ENCODE measurements at places on chromosomes 13 and 19.

GRCh38 chr19:6772866-6773322, 386 bp downstream of the VAV1 start:
- no peak for DNase-seq

DNA sequence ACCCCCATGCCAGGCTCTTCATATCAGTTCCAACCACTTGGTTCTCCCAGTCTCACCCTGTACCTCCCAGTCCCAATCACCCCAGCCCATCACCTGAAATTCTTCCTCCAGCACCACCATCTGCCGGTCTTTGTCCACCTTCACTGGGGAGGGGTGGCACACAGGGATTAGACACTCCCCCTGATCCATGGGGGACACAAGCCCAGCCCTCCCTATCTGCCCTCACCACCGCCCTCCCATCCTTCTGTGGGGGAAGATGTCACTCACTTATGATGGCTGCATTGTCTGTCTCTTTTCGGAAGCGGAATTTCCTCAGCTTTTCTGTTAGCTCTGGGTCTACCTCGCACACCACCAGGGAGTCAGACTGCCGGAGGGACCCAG, 685 bp downstream of the GMFG start:
- peak; percentile 14 for DNase-seq

- DNase-seq, result peak; percentile 90
These were observed 16.4 kb upstream of the CYP2B6 start for GRCh38 chr19:40974633-40975037.

DNA sequence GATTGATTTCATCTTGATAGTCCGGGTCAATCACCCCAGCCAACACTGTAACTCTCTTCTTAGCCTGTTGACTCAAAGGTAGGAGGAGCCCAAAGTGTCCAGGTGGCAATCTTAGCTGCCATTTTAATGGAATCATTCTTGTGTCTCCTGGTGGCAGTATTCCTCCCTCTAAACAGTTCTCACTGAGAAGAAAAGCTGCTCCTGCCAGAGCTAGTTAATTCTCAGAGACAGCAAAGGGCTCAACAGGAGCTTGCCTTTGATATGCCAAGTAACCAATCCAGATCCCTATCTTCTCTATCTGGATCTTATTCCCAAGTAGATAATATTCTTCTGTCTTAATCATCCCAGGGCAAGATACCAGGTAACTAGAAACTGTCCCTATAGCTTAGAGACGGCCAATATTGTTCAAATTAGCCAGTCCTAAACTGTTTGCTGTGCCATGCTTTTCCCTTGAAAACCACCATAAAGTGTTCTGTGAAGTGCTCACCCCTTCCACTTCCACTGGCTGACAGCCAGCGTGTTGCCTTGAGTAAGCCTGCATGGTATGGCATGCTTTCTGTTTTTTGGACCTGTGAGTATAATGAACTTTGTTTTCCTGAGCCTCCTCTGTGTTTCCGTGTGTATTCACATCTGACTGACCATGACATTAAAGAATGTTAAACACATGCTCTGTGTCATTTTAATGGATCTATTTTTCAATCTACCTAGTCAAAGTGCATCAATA, 463.7 kb upstream of the SLITRK5 start:
- no peak for DNase-seq

GRCh38 chr19:42420055-42420544, 7.1 kb downstream of the LIPE start:
- peak; percentile 77 for DNase-seq

- no peak for DNase-seq
These were observed 214.4 kb upstream of the ZNF507 start for GRCh38 chr19:32131005-32131404.

GRCh38 chr13:34435338-34435737, 506.7 kb upstream of the NBEA start:
- no peak for DNase-seq

DNA sequence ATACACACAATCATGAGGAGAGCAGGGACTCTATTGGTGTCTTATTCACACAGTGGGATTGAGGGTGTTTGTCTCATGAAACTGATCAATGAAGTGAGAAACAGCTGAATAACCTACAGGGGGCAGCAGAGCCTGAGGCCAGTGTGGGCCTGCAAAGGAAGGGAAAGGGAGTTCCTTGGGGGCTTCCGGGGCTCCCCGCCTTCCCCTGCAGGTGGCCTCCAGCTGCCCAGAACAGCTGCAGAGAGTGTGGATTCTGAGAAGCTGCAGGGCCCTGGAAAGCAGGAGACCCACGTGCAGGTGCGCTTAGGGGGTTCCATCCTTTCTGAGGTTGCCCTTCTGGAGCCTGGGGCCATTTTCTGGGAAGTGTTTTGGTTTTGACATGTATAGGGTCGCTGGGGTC, 20.1 kb downstream of the ZNF763 start:
- DNase-seq, result no peak

DNA sequence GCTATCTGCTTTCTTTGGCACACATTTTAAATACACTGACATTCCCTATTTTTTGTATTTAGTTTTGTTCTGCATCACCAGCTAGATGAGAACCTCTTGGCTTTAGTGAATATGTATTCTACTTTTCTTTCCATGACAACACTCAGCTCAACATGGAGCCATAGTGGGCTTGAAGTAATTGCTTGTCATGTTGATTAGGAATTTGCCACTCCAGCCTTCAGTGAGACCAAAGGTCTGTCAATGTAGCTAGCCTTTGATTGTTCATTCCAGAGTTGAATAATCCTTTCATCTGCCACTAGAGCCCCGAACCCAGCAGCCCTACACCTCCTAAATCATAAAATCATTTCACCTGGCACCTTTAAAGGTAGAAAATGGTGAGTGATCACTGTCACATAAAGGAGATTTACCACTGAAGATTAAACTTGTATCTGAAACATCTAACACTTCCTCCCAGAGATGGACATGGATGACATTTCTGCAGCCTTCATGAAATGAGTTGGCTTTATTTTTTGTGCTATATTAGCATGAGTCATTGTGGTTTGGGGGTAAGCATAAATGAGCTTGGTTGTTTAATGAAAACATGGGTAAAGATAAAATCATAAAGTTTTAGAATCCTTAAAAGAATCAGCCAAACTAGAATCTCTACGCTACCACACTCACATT, 29.2 kb upstream of the GARRE1 start:
- no peak for DNase-seq

DNA sequence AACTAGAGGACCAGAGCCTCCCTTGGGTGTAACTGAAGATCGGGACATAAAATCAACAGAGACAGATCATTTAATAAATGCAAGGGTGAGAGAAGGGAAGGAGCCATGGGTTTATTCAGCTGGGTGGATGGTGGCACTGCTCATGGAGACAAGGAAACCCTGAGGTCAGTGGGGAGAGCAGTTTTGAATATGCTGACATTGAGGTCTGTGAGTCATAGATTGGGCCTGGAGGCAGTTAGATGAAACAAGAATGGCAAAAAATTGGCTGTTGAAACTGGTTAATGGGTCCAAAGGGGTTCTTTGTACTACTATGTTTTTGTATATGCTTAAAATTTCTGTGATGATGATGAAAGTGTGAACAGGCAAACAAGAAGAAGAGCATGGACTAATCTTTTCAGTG, 5.1 kb upstream of the GTF3A start:
- no peak for DNase-seq

GRCh38 chr19:3857449-3858003, 11.3 kb downstream of the ZFR2 start:
- no peak for DNase-seq

- DNase-seq, result no peak
These were observed 9.3 kb upstream of the RPS15 start for GRCh38 chr19:1428738-1429391.

- DNase-seq, result no peak
These were observed 5.1 kb downstream of the UBAC2 start for GRCh38 chr13:99205621-99206220.

GRCh38 chr13:75864718-75865117, 228.6 kb downstream of the LMO7 start:
- DNase-seq, result no peak

- DNase-seq, result no peak
These were observed 51.8 kb upstream of the IPO5 start for GRCh38 chr13:97901716-97902115.

GRCh38 chr13:113182046-113182445, 23.6 kb downstream of the PROZ start:
- no peak for DNase-seq

GRCh38 chr13:44938854-44939253, 50.4 kb downstream of the NUFIP1 start:
- DNase-seq, result no peak

- no peak for DNase-seq
These were observed 2.0 kb upstream of the SYCE2 start for GRCh38 chr19:12921047-12921446.

GRCh38 chr19:14072535-14073260, at the start of gene MISP3:
Gene MISP3 (plus strand): TSS chr19:14072786. CDS start chr19:14073310, 524 bp downstream.
- DNase-seq, result no peak

GRCh38 chr19:39937094-39937720, 2.8 kb upstream of the FCGBP start:
- DNase-seq, result peak; percentile 22

DNA sequence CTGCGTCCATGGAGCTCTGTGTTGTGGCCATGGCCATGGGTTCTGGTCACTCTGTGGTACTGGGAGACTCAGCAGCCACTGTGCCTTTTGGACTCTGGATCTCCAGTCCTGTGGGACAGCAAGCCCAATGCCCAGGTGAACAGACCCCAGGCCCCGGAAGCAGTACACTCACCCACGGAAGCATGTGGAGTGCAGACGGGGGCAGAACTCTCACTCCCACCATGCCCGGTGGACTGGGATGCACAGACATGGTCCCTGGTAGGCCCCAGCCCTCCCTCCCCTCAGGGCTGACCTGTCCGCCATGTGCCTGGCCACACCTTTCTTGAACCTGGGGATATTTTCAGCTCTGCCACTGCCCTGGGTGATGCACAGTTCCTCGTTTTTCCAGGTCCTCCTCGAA, 163.3 kb downstream of the URI1 start:
- DNase-seq, result no peak

- DNase-seq, result no peak
These were observed 74.2 kb downstream of the COL4A1 start for GRCh38 chr13:110232756-110233155.

DNA sequence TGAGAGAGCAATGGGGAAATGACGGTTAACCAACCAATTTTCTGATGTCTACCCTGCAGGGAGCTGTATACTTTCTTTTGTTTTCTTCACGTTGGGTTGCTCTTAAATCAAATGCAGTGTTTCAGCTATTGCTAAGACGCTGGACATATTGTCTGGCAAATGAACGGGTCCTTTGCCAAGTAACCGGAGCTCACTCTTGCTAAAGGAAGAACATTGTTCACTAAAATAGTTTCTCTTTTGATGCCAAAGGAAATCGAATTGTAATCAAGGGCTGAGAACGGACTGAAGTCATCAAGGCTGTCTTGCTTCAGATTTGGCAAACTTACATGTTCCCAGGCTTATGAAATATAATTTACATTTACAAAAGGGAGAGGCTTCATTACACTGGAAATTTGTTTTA, 142.3 kb upstream of the ARGLU1 start:
- no peak for DNase-seq

DNA sequence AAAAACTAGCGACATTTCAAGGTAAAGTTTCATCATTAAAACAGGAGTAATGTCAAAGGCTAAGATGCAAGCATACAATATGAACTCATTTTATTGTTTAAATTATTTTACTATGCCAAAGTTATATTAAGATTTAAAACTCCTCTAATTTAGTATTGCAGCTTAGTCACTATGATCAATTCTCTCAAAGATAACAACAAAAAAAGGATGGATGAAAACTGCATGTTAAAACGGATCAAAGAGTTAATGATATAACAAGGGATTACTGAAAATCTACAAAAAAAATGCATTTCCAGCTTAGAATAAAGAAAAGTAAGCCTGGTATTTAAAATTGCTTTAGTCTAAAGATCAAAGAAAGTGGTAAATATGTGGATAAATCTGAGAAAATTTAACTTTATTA, 587.8 kb upstream of the PCDH20 start:
- no peak for DNase-seq

DNA sequence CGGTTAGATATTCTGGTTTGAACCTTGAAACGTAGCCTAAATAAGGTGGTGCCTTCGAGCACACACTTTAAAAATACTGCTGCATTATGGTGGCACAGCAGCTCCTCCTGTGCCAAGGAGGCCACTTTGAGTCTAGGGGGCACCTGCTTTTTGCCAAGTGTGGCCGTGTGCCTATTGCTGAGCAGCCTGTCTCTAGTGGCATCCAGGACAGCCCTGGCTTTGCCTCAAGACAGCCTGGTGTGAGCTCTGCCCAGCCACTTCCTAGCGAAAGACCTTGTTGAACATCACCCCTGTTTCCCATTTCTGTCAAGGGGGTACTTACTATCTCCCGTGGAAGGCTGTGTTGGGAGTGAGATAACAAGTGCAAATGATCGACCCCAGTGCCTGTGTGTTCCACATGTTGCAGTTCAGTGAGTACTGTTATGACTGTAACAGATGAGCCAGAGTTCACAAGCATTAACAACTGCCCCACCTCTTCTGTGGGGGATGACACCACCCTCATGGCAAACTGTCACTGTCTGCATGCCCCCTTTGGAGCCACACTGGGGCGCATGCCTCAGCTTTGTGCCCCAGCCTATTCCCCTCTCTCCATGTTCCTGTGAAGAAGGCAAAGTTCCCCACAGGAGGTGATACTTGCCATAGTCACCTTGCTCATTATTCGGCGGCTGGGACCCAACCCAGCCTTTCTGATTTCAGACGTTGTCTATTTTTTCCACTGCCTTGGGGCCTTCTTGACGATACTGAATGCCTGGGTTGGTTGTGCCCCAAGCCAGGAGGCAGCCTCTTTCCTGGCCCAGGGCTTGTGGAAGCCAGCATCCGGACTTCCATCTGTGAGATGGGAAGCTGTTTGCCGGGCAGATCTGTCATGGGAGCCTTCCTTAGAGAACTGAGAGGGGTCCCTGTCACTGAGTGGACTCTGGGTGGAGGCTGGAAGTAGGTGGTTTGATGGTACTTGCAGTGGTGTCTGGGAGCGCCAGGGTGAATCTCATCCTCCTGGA, 5.4 kb downstream of the GATAD2A start:
- DNase-seq, result no peak

DNA sequence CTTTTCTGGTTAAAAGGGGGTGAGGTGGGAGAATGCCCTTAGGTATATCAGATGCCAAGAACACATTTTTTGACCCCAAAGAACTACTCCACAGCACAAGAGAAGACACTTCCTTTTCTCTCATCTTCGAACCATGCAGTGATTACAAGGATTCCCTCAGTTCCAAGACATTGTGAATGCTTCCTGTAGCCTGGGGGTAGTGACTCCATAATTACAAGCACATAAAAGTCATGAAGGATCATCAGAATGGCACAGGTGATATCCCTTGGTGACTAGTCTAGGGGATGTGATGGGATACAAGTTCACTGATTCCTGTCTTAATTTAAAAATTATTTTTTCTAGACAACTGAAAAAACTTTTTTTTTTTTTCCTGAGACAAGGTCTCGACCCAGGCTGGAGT, 78.0 kb downstream of the ZC3H13 start:
- no peak for DNase-seq

- no peak for DNase-seq
These were observed 73.0 kb downstream of the ANKRD10 start for GRCh38 chr13:110841846-110842245.

GRCh38 chr13:90118467-90119071, 1228.9 kb upstream of the MIR17HG start:
- DNase-seq, result no peak

- DNase-seq, result no peak
These were observed 24.5 kb upstream of the ZNF83 start for GRCh38 chr19:52662631-52663030.
